ENCODE measurements at places on chromosomes 4 and X. TPM values are rescaled to one million over a fixed set of nuclear protein-coding genes. Genes with fewer than 3 reads are reported as not detected.

- no peak for DNase-seq
These were observed 49.5 kb downstream of the CLCN4 start for GRCh38 chrX:10206317-10206716.

DNA sequence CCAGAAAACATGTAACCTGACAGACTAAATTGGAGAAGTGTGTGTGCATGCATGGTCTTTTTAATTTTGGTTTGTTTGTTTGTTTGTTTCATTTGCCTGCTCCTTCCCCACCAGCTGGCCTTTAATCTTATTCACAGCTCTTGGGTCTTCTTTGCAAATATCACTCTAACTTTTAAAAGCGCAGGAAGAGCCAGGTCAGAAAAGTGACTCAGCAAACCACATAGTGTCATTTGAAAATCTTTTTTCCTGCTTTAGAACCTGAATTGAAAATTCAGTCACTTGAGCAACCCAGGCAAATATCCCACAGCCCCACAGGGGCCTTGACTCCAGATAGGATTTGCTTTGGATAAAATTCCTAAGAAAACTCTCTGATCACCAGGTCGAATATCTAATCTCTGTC, 4.6 kb downstream of the TMEM255A start:
- no peak for DNase-seq

NSUN7 gene
- total RNA-seq, result 21.8 TPM

ZCCHC4 gene
- total RNA-seq, result 8.1 TPM

GRCh38 chrX:110268886-110269285, 49.0 kb downstream of the AMMECR1 start:
- DNase-seq, result no peak

DNA sequence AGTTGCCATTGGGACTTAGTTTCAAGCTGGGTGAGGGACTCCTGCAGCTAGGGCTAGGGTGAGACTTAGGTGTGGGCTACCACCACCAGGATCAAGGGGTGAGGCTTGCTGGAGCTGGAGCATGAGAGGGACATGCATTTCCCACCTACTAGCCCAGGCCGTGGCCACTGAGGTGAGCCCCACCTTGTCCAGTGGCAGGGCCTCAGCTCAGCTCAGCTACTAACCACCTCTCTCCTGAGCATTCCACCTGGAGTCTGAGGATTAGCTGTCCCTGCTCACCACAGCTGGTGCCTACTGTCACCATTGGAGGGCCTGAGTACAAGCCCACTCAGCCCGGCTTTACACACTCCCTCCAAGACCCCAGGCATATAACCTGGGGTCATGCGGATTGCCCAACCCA, 62.6 kb upstream of the MAGEH1 start:
- DNase-seq, result no peak

GRCh38 chr4:7630568-7631287, 196.0 kb upstream of the PSAPL1 start:
- DNase-seq, result peak; percentile 33

SPP1 gene
- 29.2 TPM for total RNA-seq

- no peak for DNase-seq
These were observed 88.4 kb upstream of the GUCY1A1 start for GRCh38 chr4:155578219-155578618.

PLXNB3 gene
- total RNA-seq, result 40.8 TPM

SOX3 gene
- total RNA-seq, result not detected

PCDH7 gene
- 331 TPM for total RNA-seq

DNA sequence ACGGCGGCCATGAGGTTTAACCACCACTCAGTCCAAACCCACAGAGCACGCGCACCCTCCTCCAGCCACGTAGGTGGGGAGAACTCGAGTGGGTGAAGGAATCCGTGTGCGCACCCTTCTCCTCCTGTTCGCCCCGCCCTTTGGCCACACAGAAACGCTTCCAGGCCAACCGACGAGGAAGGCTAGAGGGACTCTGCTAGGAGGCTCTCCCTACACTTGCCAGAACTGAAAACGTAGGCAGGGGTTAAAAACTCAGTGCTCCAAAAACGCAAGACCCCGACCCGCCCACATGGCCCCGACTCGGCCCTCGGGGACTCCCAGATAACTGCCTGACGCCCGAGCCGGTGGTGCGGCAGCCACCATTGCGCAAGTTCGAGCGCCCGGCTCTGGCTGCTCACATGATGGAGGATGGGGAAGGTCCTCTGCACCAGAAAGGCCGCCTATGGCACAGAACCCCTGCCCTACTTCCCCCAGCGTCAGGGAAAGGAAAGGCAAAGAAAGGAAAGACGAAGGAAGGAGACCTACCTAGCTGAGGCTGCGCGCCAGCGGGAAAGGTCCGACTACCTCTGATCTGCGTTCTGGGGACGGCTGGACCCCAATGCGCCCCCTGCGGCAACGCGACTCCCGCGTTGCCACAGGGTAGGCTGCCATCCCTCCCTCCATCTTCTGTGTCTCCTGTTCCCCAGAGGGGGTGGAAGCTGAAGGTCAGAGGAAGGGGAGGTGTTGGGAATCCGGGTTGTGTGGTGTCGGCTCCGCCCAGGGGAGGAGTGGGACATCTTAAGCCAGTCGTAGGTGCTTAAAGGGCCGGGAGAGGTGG, 201.9 kb upstream of the AGTR2 start:
- no peak for DNase-seq

DNA sequence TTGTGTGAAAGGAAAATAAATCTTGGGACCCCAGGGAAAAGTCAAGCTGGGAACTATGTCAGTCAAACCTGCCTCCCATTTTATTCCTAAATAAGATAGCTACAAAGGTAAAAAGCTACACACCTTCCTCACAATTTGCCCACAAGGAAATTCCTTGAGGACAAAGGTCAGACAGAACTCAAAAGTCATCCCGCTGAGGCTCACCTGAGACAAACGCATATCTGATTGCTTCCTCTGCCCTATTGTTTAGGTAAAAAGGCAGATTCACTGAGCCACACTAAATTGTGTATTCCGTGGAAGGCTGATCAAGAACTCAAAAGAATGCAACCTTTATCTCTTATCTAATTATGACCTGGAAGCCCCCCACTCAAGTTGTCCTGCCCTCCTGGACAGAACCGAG, 58.7 kb upstream of the MAML3 start:
- no peak for DNase-seq

- no peak for DNase-seq
These were observed 64.3 kb upstream of the WDR17 start for GRCh38 chr4:176001151-176002006.

GAGE13 gene
- total RNA-seq, result not detected

GRCh38 chrX:141405486-141405852, 163.2 kb upstream of the SPANXC start:
- no peak for DNase-seq

GRCh38 chr4:69073375-69073774, 22.9 kb upstream of the UGT2B7 start:
- no peak for DNase-seq

- no peak for DNase-seq
These were observed 1003.5 kb upstream of the LCORL start for GRCh38 chr4:19025031-19025430.

DNA sequence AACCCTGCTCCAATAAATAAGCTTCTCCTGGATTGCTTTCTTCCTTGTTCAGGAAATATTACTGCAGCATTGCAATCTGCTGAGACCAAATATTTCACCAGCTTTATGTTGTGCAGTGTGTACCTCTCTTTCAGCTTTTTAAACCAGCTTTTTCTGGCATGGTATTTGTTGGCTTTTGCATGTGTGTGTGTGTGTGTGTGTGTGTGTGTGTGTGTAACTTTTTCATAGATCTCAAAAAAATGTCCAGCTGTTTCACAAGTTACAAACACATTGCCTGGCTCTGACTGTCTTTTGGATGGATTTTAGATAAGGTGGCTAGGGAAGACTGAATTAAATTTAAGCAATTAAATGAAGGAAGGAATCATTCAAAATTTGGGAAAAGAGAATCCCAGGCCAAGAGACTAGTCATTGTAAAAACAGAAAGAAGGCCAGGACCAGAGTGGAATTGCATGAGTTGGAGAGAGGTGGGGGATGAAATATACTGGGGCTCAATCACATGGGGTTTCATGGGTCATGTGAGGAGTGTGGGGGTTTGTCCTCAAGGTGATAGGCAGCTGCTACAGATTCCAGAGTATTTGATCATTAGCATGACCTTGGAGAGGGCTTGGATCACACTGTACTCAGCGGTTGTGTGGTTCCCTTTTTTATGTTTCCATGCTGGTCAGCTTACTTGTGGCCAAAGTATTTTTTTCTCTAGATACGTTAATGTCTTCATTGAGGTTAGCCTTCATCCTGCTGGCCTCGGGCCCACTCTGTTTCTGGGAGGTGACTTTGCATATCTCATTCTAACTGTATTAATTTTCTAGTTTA, 357.7 kb upstream of the BOD1L1 start:
- DNase-seq, result no peak

DNA sequence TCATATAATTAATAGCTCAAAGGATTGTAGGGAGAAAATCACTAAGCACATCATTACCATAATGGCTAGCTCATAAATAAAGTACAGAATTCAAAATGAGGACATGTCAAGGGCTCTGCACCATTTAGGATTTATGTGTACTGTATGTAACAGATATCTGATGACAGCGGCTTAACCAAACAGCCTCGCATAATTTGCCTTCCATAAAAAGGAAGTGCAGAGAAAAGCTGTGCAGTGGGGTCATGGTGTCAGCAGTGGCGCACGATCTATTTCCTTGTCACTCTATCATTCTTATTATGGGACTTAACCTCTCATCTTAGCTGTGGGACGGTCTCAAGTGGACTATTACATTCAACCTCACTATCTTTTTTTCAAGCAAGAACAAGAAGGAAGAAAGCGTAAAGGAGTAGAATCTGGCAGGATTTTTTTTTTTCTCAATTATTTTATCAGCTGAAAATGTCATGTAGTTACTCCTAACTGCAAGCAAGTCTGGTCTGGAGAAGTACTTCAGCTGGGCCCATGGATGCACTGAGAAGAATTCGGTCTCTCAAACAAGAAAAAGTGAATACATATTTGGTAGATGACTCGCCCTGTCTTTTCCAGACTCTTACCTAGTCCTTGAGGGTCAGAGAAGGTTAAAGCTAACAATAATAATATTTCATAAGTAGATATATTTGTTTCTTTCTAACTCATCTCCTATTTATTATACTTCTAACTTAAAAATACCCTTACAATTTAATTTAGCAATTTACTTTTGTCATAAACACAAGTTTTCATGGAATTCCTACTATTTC, 94.6 kb downstream of the COX18 start:
- DNase-seq, result no peak

PRDM8 gene
- 3.7 TPM for total RNA-seq

DUX4 gene
- total RNA-seq, result not detected

DNA sequence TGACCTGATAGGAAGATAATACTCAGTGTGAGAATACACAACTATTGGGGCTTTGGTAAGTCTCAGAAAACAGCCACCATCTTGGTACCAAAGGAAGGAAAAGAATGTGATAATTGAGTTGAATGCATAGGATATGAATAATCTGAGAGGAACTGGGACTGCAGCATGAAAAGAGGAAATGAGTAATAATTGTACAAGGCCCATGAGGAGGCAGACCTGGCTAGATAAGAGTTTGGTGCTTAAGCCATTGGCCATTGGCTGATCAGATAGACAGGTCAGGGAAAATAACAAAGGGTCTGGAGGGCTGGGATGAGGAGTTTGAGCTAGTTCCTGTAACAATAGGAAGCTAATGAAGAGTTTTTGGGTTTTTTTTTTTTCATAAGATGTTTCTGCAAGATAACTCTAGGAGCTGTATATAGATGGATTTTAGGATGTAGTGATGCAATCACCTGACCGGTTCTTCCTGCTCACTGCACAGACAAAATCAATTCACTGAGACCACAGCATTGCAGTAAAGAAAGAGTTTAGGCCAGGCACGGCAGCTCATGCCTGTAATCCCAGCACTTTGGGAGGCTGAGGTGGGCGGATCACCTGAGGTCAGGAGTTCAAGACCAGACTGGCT, 5.3 kb upstream of the TRMT2B start:
- no peak for DNase-seq

MTMR1 gene
- total RNA-seq, result 26.5 TPM

DNA sequence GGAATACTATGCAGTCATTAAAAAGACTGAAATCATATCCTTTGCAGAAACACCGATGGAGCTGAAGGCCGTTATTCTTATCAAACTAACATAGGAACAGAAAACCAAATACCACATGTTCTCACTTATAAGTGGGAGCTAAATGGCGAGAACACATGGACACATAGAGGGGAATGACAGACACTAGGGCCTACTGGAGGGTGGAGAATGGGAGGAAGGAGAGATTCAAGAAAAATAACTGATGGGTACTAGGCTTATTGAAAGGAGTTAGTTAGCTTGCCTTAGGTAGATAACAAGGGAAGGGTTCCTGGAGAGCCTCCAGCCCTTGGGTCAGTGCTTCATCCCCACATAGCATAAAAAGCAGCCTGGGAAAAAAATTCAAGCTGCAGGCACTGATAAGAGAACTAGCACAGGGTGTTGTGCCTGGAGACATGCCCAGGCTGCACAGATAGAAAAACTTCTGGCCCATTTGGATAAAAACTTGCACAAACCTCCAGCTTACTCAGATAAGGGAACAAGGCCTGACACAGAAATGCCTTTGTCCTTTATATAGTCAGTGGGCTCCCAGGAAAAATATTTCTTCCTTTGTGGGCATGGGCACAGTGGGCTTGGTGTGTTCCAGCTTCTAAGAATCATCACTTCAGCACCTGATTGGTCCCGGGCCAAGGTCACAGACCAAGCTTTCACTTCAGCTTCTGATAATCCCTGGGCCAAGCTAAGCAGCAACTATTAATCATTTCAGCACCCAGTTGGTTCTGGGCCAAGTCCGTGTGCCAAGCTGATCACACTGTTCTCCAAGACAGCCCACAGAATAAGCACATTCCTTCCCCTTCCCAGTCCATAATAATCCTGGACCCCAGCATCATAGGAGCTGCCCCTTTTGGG, 23.1 kb upstream of the PWWP3B start:
- DNase-seq, result no peak

PPP1R2C gene
- total RNA-seq, result not detected

DNA sequence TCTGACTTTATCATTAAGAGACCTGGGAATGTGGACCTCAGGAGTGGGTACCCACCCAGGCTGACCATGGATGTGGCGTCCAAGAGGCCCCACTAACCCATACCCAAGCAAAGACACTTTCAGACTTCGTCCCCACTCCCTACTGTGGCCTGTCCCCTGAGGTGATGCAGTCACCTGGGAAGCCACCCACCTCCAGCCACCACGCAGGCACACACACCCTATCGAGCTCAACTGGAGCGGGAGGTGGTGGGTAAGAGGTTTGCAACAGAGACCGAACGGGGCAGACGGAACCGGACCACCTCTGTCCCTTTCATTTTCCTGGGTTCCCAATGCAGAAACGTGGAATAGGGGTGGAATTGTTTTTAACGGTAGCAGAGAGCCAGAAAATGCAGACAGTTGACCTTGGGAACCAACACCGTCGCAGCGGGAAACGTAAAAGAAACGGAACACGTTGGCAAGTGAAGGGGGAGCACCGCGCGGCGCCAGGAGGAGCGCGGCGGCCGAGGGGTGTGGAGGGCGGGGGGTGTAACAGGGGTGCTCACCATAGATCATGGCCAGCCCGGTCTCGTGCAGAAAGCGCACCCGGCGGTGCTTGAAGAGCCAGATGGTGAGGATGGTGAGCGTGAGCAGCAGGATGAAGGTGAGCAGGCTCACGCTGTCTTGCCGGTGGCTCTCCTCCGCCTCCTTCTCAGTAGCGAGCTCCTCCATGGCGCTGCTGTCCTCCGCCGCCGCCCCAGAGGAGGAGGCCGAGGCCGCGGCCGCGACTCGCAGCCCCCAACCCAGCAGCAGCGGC, 559 bp downstream of the SLC9A7 start:
- no peak for DNase-seq

TMEM255A gene
- 1.1 TPM for total RNA-seq

All from thoracic aorta (tissue), 2 donors.